Activated naive CD4-positive, alpha-beta T cell treated with anti-CD3 and anti-CD28 coated beads for 36 hours (primary cell): ENCODE measurements at places on chromosomes 11 and 22.
A peak's percentile ranks its signal among the peaks of the same experiment; 100 is the strongest.

GRCh38 chr11:133900176-133901105 is 55.1 kb upstream of the SPATA19 start:
- no peaks in the 10 kb centered on the region for H3K27me3 ChIP-seq
- no peaks in the 10 kb centered on the region for H3K4me1 ChIP-seq
- no peak for DNase-seq
- peaks cover 4% of the 10 kb centered on the region for H3K36me3 ChIP-seq
- H3K27ac ChIP-seq, result no peak overlapping the region
- H3K4me3 ChIP-seq, result no peak overlapping the region

GRCh38 chr11:72220696-72221363 is 3.7 kb upstream of the INPPL1 start:
- peaks cover 3% of the 10 kb centered on the region for H3K36me3 ChIP-seq
- peaks cover 16% of the 10 kb centered on the region for H3K4me1 ChIP-seq
- H3K27me3 ChIP-seq, result peaks cover 3% of the 10 kb centered on the region
- DNase-seq, result no peak
- H3K27ac ChIP-seq, result no peak overlapping the region
- no peak overlapping the region for H3K4me3 ChIP-seq

DNA sequence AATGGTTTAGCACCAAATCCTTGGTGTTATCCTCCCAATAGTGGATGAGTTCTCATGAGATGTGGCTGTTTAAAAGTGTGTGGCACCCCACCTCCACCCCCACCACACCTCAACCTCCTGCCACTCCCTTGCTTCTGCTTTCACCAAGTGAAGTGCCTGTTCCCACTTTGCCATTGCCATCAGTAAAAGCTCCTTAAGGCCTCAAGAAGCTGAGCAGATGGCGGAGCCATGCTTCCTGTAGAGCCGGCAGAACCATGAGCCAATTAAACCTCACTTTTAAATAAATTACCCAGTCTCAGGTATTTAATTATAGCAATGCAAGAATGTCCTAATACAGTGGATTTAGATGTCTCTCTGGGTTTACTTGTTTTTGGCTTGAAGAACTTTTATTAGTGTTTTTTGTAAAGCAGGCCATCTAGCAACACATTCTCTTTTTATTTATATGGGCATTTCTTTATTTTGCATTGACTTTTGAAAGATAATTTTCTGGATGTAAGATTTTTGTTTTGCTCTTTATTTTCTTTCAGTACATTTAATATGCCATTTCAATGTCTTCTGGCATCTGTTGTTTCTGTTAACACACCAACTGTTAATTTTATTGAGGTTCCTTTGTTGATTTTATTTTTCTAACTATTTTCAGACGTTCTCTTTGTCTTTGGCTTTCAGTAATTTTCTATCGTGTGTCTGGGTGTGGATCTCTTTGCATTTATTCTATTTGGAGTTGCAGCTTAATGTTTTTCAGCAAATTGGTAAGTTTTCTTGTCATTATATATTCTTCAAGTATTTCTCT is 724.5 kb upstream of the CNTN5 start:
- no peak for DNase-seq
- no peak overlapping the region for H3K27ac ChIP-seq
- H3K4me1 ChIP-seq, result peaks cover 4% of the 10 kb centered on the region
- H3K4me3 ChIP-seq, result no peak overlapping the region
- H3K36me3 ChIP-seq, result no peaks in the 10 kb centered on the region
- H3K27me3 ChIP-seq, result no peaks in the 10 kb centered on the region

- DNase-seq, result no peak
- H3K36me3 ChIP-seq, result no peaks in the 10 kb centered on the region
- no peak overlapping the region for H3K27ac ChIP-seq
- no peaks in the 10 kb centered on the region for H3K27me3 ChIP-seq
Measured at GRCh38 chr11:102513869-102514268, 16.7 kb downstream of the MMP7 start.

DNA sequence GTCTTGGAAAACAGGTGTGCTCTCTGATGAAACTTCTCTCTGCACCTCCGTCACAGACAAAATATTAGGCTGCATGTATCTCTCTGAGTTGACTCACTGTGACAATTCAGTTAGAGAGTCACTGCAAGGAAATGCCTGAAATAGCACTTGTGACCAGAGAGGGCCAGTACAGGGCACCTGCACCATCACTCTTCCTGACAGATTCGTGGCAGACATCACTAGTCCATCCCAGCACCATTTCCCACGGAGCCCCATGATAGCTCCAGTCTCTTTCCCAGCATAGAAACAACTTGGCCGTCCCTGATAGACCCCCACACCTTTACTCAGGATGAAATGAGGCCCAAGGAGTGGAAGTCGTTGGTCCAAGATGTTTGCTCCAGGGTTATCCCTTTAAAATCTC is 73.3 kb upstream of the ISX start:
- peaks cover 6% of the 10 kb centered on the region for H3K27me3 ChIP-seq
- no peaks in the 10 kb centered on the region for H3K36me3 ChIP-seq
- no peaks in the 10 kb centered on the region for H3K4me1 ChIP-seq
- H3K27ac ChIP-seq, result no peak overlapping the region

DNA sequence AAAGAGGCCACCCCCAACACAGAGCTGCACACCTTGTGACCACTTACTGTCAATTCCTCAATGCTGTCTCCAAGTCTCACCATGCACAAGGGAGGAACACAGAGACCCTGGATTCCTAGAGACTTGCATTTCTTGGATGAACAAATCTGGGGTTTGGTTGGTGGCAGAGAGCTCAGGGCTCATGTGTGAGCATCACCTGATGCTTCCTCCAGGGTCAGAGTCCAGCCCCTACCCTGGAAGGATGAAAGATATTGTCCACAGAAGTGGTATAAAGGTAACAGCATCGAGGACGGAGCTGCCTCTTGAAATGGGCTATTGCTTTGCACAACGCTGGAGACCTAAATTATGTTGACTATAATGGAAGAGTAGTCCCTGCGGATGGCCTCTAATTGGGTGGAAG is 36.0 kb downstream of the GGTLC2 start:
- H3K4me3 ChIP-seq, result no peak overlapping the region
- no peaks in the 10 kb centered on the region for H3K4me1 ChIP-seq
- no peak for DNase-seq
- no peaks in the 10 kb centered on the region for H3K36me3 ChIP-seq
- H3K27ac ChIP-seq, result no peak overlapping the region

DNA sequence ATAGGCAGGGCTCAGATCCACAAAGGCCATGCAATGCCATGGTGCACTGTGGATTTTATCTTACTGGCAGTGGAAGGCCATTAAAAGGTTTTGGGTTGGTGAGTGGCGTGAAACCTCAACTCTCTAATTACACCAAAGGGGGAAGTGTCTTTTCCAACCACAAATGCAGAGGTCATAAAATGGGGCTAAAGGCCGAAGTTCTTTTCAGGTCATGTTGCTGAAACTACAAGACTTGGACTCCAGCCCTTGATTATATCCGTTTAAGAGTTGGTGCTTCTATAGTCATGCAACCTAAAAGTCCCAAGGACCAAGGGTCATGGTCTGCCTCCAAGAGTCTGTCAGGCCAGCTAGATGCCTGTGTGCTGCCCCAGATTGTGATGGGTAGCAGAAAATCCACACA is 434.3 kb downstream of the RAB38 start:
- no peaks in the 10 kb centered on the region for H3K27me3 ChIP-seq
- no peaks in the 10 kb centered on the region for H3K36me3 ChIP-seq
- no peaks in the 10 kb centered on the region for H3K4me1 ChIP-seq
- H3K27ac ChIP-seq, result no peak overlapping the region
- H3K4me3 ChIP-seq, result no peak overlapping the region
- DNase-seq, result no peak

GRCh38 chr11:133382131-133382812 is 150.0 kb downstream of the OPCML start:
- no peak overlapping the region for H3K4me3 ChIP-seq
- no peak for DNase-seq
- H3K36me3 ChIP-seq, result no peaks in the 10 kb centered on the region
- H3K27ac ChIP-seq, result no peak overlapping the region

DNA sequence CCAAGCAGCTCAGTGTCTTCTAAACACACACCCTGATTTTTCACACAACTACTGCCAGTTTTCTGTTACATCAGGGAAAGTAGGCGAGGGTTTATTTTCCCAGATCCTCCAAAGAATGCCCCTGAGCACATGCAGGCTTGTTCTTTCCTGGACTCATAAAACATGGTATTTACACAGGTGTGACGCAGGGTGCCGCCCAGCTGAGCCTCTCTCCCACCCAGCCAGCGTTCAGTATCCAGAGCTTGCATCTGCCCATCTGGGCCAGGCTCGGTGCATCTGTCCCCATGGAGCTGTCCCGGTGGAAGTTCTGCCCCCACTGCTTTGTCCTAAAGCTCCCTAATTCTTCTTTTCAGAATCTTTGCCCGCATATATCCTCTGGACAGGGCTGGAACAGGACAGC is 44.8 kb upstream of the ISX start:
- no peak for DNase-seq
- peaks cover 22% of the 10 kb centered on the region for H3K27me3 ChIP-seq
- peaks cover 2% of the 10 kb centered on the region for H3K4me1 ChIP-seq
- no peak overlapping the region for H3K4me3 ChIP-seq
- no peak overlapping the region for H3K27ac ChIP-seq
- no peaks in the 10 kb centered on the region for H3K36me3 ChIP-seq

DNA sequence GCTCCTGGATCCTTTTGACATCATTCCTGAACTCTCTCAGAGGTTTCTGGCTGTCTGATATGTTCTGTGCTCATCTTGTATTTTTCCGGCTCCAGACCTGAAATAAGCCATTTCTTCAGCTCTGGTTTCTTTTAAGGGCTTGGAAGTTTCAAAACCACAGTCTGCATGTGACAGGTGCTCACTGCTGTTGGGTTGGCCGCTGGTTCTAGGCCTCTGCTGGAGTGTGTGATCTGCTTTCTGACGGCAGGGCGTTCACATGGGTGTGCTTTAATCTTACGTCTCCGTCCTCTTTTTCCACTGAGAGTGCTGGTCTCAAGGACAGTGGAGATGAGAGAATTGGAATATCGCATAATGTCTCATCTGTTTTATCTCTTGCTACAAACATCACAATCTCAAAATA is 10.3 kb downstream of the ZBED4 start:
- no peaks in the 10 kb centered on the region for H3K27me3 ChIP-seq
- no peak overlapping the region for H3K4me3 ChIP-seq
- DNase-seq, result peak; percentile 39
- H3K4me1 ChIP-seq, result peaks cover 57% of the 10 kb centered on the region
- H3K27ac ChIP-seq, result peak overlapping the region; percentile 39

DNA sequence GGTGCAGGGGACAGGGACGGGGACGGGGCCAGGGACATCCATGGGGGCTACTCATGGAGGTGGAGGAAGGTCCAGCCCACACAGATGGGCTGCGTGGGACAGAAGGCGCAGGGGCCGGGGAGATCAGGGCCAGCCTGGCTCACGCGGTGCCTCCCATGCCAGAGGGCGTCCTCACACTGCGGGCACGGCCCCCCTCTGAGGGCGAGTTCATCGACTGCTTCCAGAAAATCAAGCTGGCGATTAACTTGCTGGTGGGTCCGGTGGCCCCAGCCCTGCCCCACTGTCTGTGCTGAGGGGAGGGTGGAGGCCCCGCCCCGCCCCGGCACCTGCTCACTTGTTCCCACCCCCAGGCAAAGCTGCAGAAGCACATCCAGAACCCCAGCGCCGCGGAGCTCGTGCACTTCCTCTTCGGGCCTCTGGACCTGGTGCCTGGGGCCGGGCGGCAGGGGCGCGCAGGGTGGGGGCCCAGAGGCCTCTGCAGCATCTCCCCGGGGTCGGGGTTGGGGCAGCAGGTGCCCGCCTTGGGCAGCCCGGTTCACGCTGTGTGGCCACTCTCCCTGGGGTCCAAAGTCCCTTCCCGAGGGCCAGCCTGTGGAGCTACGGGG is 15.8 kb downstream of the EPS8L2 start:
- peak; percentile 54 for DNase-seq
- H3K4me1 ChIP-seq, result peaks cover 13% of the 10 kb centered on the region
- no peaks in the 10 kb centered on the region for H3K36me3 ChIP-seq

DNA sequence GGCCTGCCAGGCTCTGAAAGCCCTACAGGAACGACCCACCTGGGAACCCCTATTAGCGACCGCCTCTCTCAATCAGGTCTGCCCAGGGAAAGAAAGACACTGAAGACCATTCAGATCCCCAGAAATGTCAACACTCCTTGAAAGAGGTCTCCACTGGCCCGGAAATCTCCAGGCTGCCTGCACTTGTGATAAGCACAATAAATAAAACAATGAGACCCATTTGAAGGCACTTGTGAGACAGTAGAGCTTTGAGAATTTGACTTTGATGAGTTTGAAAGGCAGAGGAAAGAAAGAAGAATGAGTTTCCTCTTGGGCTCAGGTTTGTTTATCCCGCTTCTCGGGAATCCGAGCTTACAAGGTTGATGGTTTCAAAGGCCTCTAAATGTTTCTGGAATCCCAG is 416.3 kb downstream of the BUD13 start:
- DNase-seq, result no peak
- H3K36me3 ChIP-seq, result no peaks in the 10 kb centered on the region
- H3K27ac ChIP-seq, result no peak overlapping the region

GRCh38 chr11:3041699-3042441 is 15.4 kb downstream of the CARS1 start:
- no peak for DNase-seq
- no peaks in the 10 kb centered on the region for H3K27me3 ChIP-seq
- H3K4me3 ChIP-seq, result no peak overlapping the region
- H3K36me3 ChIP-seq, result peaks cover 41% of the 10 kb centered on the region
- H3K4me1 ChIP-seq, result peaks cover 10% of the 10 kb centered on the region

DNA sequence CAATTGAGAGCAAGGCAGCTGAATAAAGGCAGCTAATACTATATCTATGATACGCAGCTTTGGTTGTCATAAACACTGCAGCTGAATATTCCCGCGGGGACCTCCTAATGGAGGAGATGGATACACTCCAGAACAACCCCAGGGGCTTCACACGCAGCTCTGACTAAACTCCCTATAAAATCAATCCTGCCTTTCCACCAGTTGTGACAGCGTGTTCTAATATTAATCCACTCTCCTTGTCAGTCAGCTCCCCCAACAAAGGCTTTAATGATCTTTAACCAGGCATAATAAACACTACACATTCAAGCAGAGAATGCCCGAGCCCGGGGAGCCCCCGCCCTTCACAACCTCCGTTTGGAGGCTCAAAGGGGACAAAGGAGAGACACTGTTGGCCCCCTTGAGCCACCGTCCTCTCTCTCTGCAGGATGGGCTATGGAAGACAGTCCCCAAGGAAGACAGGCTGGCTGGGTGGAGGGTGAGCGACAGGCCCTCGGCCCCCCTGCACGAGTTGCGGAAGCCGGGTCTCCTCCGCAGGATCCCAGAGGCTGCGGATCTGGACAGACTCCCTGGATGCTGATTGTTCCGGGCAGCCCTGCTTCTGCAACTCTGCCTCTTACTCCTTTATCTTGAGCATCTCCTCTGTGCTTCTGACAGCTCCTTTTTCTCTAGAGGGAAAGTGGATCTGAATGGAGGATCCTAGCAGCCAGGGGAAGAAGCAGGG is 565.2 kb downstream of the BUD13 start:
- H3K4me1 ChIP-seq, result no peaks in the 10 kb centered on the region
- H3K4me3 ChIP-seq, result no peak overlapping the region

DNA sequence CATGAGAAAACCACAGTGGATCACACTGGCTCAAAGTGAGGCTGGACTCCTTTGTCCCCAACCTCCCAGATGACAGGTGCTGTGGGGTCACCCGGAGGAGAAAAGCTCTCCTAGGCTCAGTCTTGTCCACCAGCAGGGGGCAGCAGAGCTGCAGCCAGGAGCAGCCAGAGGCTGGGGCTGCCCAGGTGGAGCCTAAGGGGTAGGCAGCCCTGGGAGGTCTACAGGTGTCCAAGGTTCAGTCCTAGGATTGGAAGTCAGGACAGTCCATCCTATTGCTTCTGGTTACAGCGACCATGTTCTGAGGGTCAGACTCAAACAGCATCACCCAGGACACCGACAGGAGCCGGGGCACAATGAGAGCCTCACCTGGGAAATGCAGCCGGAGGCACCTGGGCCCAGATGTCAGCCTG is 77.6 kb upstream of the IGLL5 start:
- no peak overlapping the region for H3K27ac ChIP-seq
- no peaks in the 10 kb centered on the region for H3K36me3 ChIP-seq
- no peaks in the 10 kb centered on the region for H3K27me3 ChIP-seq
